ENCODE measurements at places on chromosomes 6 and 20.

GRCh38 chr6:87092435-87092834 lies 2.5 kb downstream of the CGA start:
- no peak for ATAC-seq

GRCh38 chr6:90508753-90509152 lies 78.1 kb downstream of the MAP3K7 start:
- no peak for ATAC-seq

- ATAC-seq = no peak
Measured at GRCh38 chr6:130965656-130966055, 97.4 kb downstream of the EPB41L2 start.

- ATAC-seq = no peak
Measured at GRCh38 chr6:138865480-138866109, 69.7 kb downstream of the ECT2L start.

DNA sequence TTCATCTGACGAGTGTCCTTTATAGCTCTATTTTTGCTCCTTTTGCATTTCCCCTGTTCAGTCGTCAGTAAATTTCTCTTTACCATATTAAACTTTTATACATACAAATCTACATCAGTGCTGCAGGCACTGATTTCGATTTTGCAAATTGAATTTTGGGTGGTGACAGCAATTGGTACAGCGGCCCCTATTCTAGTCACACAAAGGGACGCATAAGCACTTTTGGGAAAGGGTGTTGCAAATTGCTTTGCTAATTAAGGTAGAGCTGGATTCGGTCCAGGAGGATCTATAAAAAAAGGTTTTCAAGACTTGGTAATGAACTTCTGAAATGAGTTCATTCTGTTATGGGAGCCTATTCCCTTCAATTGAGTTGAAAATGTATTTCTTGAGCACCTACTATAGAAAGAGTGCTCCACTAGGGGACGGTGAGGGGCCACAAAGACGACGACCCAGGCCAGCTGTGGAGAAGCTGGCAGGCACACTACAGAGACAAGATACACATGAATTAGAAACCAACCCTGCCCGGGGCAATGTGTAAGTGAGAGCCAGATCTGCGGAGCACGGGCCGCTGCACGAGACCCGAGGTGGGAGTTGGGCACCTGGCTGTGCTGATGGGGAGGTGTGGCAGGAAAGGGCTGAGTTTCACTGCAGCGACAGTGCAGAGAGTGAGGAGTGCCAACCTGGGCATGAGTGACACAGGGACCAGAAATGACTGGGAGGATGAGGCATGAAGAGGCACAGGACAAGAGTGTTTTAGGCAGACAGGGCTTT lies 5.4 kb downstream of the UQCC2 start:
- ATAC-seq = no peak

DNA sequence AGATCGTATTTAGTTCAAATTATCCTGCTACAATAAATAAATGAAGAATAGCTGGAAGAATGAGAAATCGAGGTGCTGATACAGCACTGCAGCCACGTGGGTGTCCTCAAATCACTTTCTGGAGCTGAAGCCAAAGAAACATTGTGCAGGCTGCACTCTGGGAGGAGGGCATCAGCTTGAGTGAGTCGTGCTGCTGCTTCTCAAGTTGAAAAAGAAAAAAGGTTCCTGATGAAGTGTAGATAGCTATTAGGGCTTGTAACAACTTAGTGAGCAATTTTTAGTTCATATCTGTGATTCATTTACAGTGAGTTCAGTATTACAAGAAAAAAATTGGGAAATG lies 40.5 kb downstream of the DSE start:
- no peak for ATAC-seq

GRCh38 chr6:139595183-139595582 lies 220.7 kb upstream of the CITED2 start:
- ATAC-seq = no peak

GRCh38 chr20:605237-605636 lies 4.9 kb downstream of the TCF15 start:
- ATAC-seq = no peak

- ATAC-seq = no peak
Measured at GRCh38 chr6:71072508-71072907, 115.6 kb upstream of the B3GAT2 start.
